ENCODE measurements at places on chromosomes 6 and 20.
A peak's percentile ranks its signal among the peaks of the same experiment; 100 is the strongest.

- DNase-seq, result peak; percentile 24
Measured at GRCh38 chr6:113856625-113857555, at the start of gene MARCKS. Gene MARCKS (plus strand): TSS chr6:113857345. CDS start chr6:113857746, 401 bp downstream.

DNA sequence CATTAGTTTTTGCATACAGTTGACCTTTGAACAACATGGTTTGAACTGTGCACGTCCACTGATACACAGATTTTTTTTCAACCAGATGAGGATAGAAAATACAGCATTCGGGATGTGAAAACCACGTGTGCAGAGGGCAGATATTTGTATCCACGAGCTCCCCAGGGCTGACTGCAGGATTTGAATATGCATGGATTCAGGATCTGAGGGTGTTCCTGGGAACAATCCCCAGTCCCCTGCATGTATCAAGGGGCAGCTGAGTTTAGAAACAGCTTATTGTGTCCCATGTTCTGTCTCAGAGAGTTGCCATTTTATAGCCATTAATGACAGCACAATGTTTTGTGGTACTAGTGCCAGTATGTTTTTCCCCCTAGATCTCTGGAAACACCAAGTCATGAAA lies 53.6 kb downstream of the CD164 start:
- no peak for DNase-seq

GRCh38 chr6:89359561-89359960 lies 7.0 kb upstream of the UBE2J1 start:
- no peak for DNase-seq

GRCh38 chr6:111258010-111258409 lies 170.7 kb downstream of the SLC16A10 start:
- DNase-seq, result no peak

- DNase-seq, result peak; percentile 44
Measured at GRCh38 chr6:12012558-12013306, 620 bp downstream of the HIVEP1 start.

DNA sequence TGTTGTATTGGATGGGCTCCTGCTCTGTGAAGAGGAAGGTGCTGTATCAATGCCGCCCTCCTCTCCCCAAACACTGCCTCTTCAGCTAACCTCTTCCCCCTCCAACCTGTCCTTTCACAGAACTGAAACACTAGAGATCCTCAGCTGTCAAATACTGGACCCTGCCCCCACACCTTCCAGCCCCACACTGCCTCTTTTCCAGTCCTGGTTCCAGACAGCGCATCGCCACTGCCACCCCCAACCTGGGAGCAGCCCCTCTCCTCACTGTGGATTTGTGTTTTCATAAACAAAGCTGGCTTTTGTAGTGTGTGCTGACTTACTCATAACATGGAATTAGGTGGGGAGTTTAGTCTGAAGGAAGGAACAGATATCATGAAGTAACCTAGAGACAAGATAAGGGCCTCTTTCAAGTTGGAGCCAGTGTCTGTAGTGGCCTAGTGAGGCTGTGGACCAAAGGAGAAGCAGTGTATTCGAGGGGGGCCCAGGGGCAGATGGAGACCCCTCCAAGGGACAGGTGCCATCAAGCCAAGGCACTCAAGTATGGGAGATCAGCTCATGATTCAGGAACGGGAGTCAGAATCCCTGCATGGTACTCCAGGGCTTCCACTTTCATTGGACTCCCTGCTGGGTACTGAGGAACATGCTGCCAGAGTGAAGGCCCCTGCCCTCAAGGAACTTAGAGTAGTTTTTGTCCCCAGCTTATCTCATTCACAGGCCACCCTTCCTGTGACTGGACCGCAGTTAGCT lies 2.1 kb downstream of the SCUBE3 start:
- DNase-seq, result no peak

DNA sequence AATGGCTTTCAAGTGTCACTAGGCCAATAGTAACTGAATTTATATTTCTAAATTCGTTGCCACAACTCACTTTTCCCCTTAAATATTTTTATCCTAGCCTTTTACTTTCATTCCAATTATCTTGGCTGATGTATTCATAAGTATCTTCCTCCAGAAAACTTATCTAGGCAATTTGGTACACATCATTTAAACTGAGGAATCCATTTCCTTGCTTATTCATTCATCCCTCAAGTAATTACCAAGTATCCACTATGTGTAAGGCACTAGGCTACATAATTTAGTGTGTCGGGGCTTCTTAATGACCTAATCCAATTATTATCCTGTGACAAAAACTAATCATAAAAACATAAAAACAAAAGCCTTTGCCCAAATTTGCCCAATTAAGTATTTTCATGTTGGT lies 258.3 kb upstream of the TCF21 start:
- DNase-seq, result no peak

GRCh38 chr6:106460481-106460880 lies 100.0 kb downstream of the CRYBG1 start:
- no peak for DNase-seq

DNA sequence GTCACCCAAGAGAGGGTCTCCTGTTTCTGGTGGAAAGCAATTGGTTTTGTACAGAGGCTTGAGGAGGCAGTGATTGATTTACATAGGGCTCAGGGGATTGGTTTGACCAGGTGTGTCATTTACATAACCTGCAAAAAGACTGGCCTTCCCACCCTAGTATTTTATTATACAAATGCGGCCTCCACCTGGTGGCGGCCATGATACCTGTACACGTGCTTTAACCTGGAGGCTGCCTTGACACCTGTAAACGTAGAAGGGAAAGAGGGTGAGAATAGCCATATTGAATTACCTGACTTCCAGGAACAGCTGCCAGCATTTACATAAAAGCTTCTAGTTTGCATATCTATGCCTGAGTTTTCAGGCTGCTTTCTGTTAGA lies 48.7 kb downstream of the HLA-DPB1 start:
- no peak for DNase-seq

DNA sequence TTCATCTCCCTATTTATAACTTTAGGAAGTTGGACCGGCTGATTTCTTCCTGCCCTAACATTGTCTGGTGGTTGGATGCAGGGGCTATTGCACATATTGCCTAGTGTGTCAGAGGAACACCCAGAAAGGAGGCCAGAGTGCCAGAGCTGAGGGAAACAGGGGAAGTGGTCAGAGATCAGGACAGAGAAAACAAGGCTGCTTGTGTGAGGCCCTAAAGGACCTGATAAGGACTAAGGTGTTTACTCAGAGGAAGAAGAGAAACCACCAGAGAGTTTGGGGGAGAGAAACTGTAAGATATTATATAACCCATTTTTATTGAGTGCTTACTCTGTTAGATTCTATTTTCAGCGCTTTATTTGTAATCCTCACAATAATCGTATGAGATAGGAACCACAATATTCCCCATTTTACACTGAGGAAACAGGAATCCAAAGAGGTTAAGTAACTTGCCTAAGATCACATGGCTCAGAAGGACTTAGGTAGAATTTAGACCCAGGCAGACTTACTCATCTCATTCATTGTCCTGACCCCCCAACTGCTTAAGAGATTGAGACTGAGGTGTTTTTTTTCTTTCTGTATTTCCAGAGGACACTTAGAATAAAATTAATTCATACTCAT lies 54.0 kb upstream of the REV3L start:
- DNase-seq, result no peak

Data from SW 1271 (cell line).